ENCODE measurements at places on chromosomes 11 and 22.

GRCh38 chr11:45752106-45752505, 52.8 kb upstream of the SLC35C1 start:
- no peak for DNase-seq

DNA sequence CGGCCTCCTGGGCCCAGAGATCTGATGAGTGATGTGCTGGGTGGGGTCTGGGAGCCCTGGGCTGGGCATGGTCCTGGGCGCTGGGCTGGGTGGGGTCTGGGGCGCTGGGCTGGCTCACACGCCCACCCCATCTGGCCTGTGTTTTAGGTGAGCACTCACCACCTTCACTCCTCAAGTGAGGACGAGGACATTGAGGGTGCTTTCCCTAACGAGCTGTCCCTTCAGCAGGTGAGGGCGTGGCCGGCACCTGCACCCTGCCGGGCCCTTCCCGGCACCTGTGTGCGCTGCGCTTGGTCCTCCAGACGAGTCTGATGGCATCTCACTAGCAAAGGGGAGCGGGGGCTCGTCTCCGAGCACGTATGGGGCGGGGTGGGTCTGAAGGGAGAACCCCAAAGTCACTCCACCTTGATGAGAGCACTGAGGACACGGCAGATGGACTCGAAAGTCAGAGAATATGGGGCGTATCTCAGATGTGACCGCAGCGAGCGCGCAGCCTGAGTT, 37.9 kb downstream of the SBF1 start:
- no peak for DNase-seq

- no peak for DNase-seq
These were observed 448.0 kb upstream of the FAT3 start for GRCh38 chr11:91776655-91777054.

DNA sequence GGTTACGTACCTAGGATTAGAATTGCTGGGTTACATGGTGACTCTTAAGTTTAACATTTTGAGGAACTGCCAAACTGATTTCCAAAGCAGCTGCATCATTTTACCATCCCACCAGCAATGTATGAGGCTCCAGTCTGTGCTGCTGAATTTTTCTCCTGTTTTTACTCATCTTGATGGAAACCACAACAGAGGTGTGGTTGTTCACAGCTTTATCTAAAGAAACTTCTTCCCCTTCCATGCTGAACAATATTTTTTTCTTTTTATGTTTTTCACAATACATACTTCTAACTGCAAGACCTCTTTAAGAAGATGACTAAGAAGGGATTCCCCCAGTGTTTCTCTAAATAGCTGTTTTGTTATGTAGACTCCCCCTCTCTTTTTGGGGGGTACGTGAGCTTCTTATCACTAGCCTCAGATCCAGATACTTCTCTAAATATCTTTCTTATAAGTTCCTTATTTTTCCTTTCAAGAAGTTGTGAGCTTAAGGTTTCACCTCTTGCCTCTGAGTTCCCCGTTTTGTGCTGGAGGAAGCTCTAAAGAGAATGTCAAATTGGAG, 24.0 kb downstream of the TCP11L1 start:
- peak; percentile 41 for DNase-seq

DNA sequence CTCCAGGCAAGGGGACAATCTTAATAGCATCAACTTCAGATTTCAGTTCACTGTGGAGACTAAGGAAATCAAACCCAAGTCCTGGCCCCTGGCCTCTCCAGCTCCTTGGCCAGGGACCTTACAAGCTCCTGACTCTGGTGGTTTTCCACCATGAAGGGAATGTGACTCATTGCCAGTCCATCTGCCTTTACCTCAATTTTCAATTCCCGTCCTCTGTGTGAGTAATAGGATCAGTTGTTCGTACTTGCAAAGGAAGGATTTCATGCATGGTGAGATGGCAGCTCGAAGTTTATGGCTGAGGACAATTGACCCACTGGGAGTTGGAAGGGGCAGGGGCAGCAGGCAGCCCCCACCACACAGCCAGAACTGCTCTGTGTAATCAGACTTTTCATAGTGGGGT, 42.5 kb downstream of the INSC start:
- no peak for DNase-seq

DNA sequence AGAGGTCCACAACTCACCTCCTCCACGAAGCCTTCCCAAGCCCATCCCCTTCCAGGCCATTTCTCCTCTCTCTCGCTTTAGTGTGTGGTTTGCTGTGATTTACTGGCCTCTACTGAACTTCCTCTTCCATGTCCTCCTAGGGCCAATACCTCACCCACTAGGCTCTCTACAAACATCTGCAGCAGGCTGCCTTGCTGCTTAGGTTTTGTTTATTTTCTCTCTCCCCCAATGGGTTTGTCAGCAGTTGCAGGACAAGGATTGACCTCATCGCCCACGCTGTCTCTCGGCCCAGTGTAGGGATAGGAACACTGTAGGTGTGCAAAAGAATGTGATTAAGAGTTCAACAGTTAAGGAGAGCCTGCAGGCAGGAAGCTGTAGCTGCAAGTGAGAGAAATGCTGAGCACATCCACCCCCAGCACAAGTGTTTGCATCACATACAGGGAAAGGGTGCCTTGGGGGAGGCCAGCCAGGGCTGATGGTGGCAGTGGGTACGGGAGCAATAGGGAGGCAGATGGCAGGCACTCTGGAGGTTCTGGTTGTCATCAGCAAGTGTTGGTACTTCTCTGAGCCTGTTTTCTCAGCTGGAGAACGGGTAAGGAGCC, 1.4 kb downstream of the PC start:
- peak; percentile 30 for DNase-seq

GRCh38 chr22:22882033-22882717, 5.4 kb upstream of the IGLL5 start:
- DNase-seq, result no peak

GRCh38 chr11:63508745-63509144, 2.9 kb downstream of the LGALS12 start:
- DNase-seq, result no peak

DNA sequence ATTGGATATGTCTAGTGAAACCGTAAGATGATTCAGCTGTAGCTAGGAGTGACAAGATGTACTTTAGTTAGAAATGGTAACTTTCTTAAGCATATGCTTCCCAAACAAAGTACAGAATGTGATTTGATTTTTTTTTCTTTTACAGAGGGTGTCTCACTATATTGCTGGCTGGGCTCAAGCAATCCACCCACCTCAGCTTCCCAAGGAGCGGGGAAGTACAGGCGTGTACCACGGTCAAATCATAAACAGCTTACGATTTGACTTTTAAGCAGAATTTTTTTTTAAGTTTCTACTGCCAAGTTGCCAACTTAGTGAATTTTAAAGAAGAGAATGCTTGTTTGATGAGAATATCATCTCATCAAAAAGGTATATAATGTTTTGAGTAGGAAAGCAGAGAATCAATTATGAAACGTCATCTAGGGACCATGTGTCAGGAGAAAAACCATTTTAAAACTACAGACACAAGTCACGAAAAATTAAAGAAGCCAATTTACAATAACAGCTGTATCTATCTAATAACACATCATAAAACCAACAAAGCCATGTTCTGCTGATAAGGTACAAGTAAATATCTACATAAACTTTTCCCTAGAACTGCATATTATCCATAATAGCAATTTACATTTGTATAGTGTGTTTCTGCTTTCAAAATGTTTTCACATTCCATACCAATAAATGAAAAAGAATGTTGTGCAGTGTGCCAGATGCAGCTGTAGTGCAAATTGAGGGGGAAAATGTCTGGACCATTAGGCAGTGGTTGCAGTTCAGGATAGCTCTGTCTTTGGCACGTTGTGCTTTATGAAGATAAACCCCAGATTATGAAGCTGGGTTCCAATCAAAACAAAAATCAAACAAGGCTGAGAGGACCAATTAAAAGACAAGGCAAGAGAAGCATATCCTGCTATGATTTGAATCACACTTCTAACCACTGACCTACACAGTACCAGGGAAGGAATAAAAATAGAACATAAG, 33.7 kb upstream of the USP47 start:
- DNase-seq, result no peak

DNA sequence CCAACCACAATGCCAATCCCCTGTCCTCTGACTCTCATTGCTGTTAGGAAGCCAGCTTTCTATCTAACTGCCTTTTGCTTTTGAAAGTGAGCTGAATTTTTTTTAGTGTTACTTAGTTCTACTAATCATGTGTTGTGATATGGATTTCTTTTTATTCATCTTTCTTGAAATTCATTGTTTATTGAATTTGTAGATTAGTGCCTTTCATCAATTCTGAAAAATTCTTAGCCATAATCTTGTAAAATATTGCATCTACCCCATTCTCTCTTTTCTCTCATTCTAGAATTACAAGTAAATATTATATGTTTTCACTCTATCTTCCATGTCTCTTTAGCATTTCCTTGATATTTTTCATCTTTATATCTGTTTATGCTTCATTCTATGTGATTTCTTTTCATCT, 47.8 kb downstream of the DDIAS start:
- no peak for DNase-seq

GRCh38 chr22:24512043-24512442, 16.9 kb downstream of the UPB1 start:
- no peak for DNase-seq

DNA sequence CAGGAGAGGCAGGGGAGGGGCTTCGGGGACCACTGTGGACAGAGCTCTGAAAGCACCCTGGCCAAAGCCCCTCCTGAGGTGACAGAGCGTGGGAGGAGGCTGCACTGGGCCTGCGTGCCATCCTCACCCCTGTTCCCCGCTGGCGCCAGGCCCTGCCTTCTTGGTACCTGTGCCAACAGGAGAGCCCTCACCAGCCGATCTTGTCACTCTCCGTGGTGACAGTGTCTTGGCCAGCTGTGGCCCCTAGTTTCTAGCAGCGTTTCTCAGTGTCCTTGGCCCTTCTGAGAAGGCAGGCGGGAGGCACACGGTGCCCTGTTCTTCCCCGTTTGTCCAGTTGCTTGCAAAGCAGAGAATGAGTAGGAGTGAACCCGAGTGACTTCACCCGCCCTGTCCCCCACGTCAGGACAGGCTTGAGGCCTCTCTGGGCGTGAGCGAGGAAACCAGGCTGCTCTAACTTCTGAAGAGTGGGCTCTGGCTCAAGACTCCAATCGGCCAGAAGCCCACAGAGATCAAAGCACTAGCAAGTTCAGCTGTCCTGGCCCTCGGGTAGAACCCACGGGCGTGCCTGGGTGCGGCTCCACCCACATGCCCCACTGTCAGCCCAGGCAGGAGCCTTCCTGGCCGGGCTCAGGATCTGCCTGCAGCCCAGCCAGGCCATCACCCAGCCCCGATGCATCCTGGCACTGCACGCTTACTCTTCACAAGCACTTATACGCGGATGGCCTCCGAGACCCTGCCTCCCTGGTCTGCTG, 60.2 kb upstream of the EMID1 start:
- no peak for DNase-seq

DNA sequence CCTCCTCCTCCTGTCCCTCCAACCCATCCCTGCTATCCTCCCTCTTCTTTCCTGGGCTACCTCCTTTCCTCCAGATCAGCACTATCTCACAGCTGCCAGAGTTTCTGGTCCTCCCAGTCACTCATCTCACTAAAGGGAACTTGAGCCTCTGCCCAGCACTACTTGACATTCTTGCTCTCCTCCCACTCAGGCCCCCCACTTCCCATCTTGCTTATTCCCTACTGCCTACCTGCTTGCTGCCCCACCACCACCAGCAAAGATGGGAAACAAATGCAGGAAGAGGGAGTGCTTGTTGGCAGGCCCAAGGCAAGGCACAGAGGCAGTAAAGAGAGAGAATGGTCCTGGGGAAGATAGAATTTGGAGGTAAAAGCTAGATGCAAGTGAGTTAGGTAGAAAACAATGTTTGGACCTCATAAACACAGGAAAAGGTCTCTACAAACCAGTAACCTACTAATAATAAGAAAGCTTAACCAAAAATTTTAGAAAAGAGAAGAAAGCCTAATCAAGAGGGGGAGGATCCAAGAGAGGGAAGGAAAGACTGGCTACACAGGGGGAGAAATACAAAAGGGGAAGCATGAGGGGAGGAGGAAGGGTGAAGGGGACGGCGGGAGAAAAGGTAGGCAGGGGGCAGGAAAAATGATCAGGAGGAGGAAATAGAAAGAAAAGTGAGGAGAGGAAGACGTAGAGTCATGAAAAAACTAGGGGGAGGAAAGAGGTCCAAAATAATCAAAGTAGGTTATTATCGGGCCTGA, 63.6 kb downstream of the PAK1 start:
- DNase-seq, result no peak

DNA sequence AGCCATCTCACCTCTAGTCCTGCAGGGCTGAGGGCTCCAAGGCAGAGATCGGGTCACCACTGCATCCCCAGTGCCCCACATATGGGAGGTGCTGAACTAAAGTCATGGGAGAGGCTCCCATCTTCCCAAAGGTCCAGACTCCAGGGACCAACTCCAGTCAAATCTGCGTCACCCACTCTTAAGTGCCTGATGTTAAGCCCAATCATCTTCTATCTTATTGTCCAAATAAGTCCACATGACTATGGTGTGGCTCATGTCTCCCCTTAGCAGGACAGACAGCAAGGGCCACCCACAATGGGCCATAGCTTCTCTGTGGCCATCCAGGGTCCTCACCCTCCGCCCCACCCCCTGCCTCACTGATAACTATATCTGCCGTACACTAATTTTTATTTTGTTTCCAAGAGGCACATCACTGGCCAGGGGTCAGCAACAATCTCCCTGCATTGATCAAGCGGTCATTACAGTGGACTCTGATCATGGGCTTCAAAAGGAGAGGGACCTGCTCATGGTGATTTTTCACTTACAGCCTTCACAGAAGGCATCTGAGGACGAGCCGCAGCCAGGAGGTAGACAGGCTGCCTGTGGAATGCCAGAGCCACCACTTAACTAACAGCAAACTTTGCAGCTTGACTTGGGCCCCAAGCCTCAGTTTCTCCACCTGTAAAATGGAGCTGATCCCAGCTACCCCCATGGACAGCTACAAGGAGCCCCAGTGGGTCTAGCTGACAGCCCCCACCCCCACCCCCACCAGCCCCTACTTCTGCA, 23.3 kb downstream of the MYH9 start:
- DNase-seq, result no peak

DNA sequence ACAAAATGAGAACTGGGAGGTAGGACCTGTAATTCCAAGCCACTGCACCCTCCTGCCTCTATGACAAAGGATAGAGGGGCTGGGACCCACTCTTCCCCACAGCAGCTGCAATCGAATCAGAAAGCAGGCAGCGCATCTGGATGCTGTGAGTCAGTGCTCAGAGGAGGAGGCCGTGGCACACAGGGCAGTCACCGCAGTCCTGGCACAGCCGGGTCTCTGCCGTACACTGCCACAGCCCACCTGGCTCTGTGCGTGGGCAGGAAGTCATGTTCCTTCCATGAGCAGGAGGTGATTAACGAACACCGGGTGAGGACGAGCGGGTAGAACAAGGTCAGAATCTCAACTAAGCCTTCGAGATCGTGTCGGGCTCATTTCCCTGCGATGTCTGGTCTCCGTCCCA, 30.2 kb upstream of the PPFIA1 start:
- DNase-seq, result no peak

- no peak for DNase-seq
These were observed 10.2 kb downstream of the CACNA1I start for GRCh38 chr22:39580795-39581194.

- DNase-seq, result peak; percentile 17
These were observed 123.4 kb downstream of the CYP2R1 start for GRCh38 chr11:14768526-14769188.

- peak; percentile 19 for DNase-seq
These were observed 136.1 kb downstream of the TENM4 start for GRCh38 chr11:79304599-79305212.
